ENCODE measurements at places on chromosomes 5 and 9.

DNA sequence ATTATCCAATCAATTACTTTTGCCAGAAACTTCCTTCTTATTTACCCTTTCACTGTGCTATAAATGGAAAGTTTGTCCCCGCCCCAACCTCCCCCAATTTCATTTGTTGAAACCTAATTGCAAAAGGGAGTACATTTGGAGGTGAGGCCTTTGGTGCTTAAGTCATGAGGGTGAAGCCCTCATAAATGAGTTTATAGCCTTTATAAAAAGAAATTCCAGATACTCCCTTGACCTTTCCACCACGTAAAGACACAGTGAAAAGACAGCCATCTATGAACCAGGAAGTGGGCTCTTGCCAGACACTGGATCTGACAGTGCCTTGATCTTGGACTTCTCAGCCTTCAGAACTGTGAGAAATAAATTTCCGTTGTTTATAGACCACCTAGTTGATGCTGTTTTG is 82.3 kb downstream of the NUDT12 start:
- no peak overlapping the region for H3K27ac ChIP-seq
- H3K4me3 ChIP-seq, result no peak overlapping the region
- H3K36me3 ChIP-seq, result no peaks in the 10 kb centered on the region
- DNase-seq, result no peak

DNA sequence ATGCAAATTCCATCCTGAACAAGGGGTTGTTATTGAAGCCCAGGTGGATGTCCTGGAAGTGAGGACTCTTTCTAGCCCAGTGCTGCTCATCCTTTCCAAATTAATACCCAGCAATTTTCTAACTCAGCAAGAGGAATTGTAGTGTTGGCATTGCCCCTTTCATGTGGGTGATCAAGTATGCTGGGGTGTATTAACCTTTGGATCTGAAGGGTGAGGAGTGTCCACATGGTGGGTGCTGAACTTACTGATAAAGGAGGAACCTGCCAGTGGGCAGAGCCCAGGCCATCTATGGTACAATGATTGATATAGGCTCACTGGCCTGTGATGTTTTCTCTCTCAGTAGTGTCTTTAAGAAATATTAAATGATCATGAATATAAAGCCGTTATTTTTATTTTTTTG is 210.1 kb downstream of the NTRK2 start:
- no peaks in the 10 kb centered on the region for H3K27me3 ChIP-seq
- no peak for DNase-seq
- no peaks in the 10 kb centered on the region for H3K4me1 ChIP-seq
- no peaks in the 10 kb centered on the region for H3K36me3 ChIP-seq

DNA sequence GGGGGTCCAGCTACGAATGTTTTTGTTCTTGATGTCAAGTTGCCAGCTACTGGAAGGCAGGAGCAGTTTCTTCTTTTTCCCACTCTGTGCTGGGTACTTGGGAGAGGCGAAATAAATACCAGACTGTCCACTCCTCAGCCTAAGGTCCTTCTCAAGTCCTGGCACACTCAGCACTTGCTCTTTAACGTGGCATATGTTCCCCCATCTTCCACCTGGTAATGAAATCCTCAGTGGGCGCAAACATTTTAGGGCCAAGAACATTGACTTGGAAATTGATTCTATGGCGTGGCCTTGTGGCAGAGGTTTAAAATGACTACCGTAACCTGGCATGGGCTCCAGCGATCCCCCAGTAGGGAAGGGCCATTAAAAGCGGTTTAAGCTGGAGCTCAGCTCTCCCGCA is 51.1 kb upstream of the UBTD2 start:
- H3K27me3 ChIP-seq, result no peaks in the 10 kb centered on the region
- H3K4me1 ChIP-seq, result no peaks in the 10 kb centered on the region
- DNase-seq, result no peak
- no peaks in the 10 kb centered on the region for H3K36me3 ChIP-seq

GRCh38 chr5:16628376-16628775 is 11.6 kb upstream of the RETREG1 start:
- no peak overlapping the region for H3K4me3 ChIP-seq
- no peak for DNase-seq
- no peaks in the 10 kb centered on the region for H3K4me1 ChIP-seq
- H3K27ac ChIP-seq, result no peak overlapping the region

GRCh38 chr9:75156858-75157257 is 68.5 kb downstream of the OSTF1 start:
- no peaks in the 10 kb centered on the region for H3K27me3 ChIP-seq
- H3K4me3 ChIP-seq, result no peak overlapping the region
- no peaks in the 10 kb centered on the region for H3K4me1 ChIP-seq
- no peak for DNase-seq
- no peaks in the 10 kb centered on the region for H3K36me3 ChIP-seq

GRCh38 chr5:39779831-39780230 is 355.1 kb upstream of the DAB2 start:
- H3K4me1 ChIP-seq, result no peaks in the 10 kb centered on the region
- no peaks in the 10 kb centered on the region for H3K36me3 ChIP-seq
- no peak overlapping the region for H3K27ac ChIP-seq
- no peaks in the 10 kb centered on the region for H3K27me3 ChIP-seq

Measured in body of pancreas (tissue), 4 donors.